D341Med (cell line): ENCODE measurements at places on chromosomes 2 and 18.

DNA sequence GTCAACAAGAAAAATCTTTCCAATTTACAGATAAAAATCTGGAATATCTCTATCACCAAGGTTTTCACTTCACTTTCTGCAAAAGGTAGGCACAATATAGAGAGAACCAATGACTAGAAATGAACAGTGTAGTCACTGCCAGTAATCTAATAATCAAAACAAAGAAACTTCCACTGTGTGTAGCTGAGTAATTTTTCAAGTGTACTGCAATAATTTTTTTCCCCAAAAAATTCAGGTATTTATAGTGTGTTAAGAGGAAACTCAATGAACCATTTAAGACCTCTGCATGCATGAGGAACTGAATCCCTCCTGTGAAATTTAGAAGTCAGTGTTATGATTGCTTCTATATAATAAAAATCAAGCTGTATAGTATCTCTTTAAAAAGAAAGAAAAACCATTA, 121.8 kb downstream of the MEMO1 start:
- no peak for DNase-seq

GRCh38 chr2:109378682-109379081, 235.1 kb downstream of the SEPTIN10 start:
- DNase-seq = no peak

GRCh38 chr2:35887146-35887545, 468.4 kb upstream of the CRIM1 start:
- DNase-seq = no peak

DNA sequence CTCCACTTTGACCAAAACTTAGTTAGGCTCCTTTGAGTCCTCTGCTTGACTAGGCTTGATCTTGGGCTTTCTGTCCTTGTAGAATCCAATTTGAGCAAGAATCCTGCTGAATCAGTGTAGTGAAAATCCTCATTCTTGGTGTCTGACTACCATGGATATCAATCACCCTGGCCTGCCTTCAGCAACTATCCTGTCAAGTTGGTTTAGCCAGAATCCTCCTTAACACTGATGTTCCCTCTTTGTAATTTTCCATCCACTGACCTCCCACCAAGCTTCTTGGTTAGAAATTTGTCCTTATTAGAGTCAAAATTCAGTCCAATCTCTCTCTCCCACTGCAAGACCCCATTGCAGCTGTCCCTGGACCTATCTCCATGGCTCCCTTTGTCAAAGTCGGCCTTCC, 494 bp upstream of the RBM45 start:
- DNase-seq = no peak

- no peak for DNase-seq
Measured at GRCh38 chr2:43044093-43044681, 182.2 kb downstream of the ZFP36L2 start.

- no peak for DNase-seq
Measured at GRCh38 chr2:199680482-199680881, 170.5 kb downstream of the FTCDNL1 start.

- no peak for DNase-seq
Measured at GRCh38 chr2:17804358-17804757, 11.9 kb upstream of the MSGN1 start.
